Activated CD8-positive, alpha-beta memory T cell treated with anti-CD3 and anti-CD28 coated beads for 1 hour (primary cell): ENCODE measurements at places on chromosomes 11 and 22.
A peak's percentile ranks its signal among the peaks of the same experiment; 100 is the strongest.

DNA sequence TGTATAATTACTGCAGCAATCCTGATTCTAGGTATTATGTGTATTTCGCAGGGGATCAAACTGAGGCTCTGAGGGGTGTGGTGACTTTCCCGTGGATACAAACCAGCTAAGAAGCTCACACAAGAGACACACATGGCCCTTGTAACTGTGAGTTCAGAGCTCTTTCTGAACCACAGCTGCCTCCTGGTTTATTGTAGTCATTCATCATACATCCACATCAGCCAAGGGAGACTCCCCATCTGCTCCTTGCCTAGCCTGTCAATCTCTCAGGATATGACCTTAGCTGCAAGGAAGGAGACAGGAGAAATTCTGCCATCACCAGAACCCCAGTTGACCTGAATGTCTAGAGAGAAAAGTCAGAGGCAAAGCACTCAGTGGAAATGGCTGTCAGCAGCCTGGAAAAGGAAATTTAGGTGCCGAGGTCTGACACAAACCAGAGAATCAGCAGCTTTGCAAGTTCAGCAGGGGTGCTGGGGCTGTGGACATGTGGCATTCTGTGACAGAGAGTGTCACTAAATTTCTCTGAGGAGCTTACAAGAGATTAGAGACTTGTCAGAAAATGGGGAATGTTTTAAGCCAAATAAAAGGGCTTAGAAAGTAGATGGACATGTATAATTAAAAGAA is 209.5 kb downstream of the AASDHPPT start:
- DNase-seq: no peak

DNA sequence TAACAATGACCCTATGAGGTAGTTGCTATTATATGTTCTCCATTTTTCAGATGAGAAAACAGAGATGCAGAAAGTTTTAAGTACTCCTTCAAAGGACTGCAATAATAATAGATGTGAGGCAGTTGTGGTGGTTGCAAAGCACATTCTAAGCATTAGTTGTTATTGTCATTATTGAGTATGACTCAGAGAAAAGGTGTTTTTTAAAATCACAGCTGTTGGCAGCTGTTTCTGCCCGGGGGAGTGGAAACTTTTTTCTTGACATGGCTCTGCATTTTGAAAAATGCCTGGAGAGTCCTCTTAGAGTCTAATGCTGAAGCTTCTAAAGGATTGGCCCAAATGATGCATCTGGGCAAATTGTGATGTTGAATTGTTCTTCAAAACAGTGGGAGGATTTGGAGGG is 244.5 kb upstream of the MPPED2 start:
- DNase-seq: no peak

DNA sequence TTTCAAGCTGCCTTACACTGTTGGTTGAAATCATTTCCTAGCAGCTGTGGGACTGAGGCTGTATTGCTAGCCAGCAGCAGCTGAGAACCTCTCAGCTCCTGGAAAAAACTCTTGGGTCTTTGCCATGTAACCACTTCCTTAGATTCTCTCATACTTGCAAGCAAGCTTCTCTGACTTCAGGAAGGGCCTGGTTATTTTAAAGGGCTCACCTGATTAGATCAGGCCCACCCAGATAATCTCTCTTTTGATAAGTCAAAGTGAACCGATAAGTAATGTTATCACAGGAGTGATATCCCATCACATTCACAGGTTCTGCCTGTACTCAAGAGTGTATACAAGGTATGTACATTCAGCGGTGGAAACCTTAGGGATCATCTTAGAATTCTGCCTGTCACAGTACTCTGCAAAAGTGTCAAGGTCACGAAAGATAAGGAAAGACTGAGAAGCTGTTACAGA is 7.4 kb upstream of the CLPB start:
- DNase-seq: no peak

DNA sequence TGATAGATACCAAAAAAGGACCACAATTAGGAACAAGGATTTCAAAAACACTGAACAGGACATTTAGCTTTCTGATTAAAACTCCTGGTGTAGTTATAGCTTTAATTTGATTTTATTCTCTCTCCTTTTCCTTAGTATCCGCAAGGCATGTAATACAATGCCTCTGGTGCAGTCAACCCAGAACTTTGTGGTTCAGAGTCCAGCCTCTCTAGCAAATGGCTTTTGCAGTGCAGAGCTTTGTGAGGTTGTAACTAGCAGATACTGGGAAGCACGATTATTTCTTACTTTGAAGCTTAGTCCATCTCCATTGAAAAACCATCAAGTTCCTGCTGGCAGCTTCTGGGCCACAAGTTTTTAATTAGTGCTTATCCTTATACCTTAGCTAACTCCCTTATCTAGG is 79.8 kb downstream of the GRIA4 start:
- DNase-seq: no peak

DNA sequence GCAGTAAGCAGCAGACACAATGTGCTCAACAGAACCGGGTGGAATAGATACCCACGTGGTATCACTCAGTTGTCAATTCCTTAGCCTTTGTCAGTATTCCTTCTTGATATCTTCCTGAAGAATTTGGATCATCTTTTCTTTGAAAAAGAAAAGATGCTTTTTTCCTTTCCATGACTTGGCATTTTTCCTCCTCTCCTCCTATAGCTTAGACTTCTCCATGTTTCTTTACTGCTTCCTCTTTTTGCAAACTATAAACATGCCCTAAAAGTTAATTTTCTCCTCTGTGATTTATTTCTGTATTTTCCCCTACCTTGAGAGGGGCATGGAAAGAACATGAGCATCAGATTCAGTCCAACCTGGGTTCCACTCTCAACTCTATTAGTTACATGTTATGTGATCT is 11.7 kb downstream of the CBLIF start:
- DNase-seq: no peak

DNA sequence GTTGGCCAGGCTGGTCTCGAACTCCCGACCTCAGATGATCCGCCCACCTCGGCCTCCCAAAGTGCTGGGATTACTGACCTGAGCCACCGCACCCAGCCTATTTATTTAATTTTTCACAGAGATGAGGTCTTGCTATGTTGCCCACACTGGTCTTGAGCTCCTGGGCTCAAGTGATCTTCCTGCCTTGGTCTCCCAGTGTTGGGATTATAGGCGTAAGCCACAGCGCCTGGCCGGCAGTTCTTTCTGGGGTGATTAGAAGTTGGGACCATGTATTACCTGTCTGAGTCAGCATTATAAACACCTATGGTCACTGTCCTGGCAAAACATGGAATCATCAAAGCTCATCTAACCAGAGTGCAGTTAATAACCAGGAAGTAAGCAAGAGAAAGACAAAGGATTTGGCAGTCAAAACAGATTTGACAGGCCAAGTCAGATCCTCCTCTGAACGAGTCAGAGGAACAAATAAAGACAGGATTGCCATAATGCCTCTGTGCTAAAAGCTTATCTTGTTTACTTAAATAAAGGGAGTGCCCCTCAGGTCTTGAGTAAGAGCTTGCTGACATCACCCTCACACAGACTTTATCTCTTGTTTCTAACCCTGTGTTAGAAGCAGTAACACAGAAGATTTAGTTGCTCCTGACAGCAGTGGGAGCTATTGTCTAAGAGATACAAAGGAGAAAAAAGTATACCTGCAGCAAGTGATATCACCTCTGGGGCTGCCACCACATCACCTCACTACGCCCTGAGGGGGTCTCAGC is 3.7 kb downstream of the SERPIND1 start:
- DNase-seq: no peak

GRCh38 chr11:5004424-5005274 is 10.0 kb downstream of the OR51L1 start:
- DNase-seq: no peak

DNA sequence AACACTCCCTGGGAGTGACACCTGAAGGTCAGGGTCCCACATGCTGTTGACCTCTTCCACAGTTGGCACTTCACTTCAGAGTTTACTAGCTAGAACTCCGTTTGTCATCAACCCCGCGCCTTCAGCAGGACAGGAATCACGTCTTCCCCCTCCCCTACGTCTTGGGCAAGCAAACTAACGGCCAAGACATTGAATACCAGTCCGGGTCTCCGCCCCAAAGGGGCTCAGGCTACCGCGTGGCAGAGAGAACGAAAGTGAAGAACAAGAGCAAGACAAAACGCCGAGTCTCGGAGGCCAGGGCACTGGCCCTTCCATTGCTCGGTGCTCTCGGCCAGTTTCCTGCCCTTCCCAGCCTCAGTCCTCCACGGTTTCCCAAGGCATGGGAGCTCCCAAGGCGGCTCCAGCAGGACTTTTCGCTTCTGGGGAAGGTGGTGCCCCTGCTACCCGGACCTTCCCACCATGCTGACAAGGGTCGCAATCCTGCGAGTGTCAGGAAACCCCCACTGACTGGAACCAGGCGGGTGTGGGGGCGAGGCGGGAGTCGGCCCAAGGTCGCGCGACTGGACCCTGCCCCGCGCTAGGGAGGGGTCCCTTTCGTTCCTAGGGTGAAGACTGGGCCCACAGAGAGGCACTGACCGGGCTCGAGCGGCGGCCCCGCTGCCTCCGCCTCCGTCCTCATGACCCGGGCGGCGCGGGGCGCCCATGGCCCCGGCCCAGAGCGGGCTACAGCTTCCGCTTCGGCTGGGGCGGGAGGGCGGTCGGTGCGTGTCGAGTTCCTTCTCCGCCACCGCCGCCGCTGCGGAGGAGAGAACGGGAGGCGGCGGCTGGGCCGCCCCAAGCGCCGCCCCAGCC is at the start of gene GUCD1:
Gene GUCD1, minus strand, starts transcription at position 826 of the 852 bp plus-strand sequence. Its CDS starts 147 bp downstream, at position 679.
- DNase-seq: peak; percentile 8

DNA sequence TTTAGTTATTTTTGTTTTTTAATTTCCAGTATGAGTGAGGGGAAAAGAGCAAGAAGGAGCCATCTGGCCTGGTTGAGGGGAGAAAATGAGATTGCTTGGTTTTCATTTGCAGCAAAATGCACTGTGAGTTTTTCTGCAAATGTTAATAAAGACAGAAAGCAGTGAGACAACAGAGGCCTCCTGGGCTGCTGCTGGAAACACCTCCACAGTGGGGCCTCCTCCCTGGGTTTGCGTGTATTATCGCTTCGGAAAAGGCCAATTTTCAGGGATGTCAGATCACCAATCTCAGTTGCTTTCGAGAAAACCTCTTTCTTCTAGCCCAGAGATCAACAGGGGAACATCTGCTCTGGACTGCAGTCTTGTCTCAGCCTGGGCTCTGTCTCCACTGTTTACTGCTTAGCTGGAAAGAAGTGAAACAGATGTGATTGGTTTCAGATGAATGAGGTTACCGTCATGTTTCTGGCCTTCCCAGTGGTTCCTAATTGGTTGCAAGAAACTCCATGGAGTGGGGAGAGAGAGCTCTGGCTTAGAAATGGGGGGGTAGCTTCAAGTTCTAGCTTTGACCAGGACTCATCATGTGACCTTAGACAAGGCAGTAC is 17.3 kb downstream of the TSPAN18 start:
- no peak for DNase-seq

- DNase-seq: no peak
These were observed 92.6 kb downstream of the PKNOX2 start for GRCh38 chr11:125257190-125257579.

DNA sequence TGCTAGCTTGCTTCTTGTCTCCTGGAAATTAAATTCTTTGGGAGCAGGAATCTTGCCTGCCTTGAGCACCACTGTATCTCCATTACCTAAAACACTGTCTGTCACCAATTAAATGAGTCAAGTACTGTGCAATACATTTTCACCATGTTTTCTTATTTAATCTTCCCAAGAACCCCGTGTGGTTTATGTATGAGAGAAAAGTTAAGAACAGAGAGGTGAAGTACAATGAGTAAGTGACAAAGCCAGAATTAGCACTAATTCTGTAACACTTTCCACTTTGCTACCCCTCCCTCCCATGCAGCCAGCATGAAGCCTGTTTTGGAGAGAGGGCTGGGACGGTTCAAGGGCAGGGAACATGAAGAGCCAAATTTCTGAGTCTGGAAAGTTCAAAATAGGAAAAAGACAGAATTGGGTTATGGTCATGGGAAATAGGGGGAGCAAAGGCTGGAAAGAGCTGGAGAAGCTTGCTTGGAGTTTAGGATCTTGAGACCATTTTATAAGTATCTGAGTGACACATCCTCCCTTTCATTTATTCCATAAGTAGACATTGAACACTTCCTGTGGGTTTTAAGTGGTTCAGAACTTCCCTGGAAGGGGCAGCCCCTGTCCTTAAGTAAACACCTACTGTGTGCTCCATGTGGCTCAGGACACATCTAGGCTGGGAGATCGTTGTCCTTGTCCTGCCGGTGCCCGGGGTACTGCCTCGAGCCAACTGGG is 60.5 kb upstream of the CHST1 start:
- DNase-seq: no peak

- no peak for DNase-seq
These were observed 25.2 kb downstream of the FAM76B start for GRCh38 chr11:95764267-95764898.

DNA sequence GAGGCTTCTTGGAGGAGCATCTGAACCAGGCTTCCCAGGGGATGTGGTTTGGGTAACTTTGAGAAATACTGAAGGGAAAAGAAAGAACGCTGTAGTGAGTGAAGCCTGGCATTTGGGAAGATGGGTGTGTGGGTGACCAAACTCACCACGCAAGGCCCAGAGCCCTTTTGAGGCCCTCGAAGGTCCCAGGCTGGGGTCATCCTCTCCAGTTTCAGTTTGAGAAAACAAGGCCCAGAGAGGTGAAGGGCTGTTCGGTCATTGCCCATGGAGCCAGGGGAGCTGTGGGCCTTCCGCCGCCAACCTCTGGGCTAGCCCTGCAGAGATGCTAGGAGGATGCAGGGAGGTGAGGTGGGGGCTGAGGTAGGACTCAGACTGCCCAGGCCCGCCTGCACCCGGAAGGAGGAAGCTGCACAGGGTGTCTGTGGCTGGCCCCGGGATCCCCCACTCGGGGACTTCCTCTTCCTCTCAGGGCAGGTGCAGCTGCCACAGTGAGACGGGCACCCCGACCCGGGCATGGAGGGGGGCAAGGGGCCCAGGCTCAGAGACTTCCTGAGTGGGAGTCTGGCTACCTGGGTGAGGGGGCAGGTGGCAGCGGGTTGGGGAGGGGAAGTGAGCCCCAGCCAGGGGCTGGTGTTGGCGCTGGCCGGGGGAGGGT is at the start of gene CCDC88B:
Gene CCDC88B, plus strand, starts transcription at position 451 of the 655 bp plus-strand sequence. Its CDS starts 63 bp downstream, at position 514.
- DNase-seq: peak; percentile 75

DNA sequence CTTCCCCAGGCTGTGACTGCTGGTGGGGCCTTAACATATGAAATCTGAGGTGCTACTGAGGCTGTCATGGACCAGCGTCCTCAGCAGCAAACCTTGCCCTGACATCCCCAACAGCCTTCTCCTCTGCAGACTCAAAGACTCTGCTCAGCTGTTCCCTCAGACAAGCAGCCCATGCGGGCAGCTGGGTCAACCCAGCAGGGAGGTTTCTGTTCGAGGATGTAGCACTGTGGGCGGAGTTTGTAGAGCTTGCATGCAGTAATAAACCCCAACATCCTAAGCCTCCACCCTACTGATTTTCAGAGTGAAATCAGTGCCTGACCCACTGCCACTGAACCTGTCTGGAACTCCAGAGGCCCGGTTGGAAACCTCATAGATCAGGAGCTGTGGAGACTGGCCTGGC is 88.8 kb upstream of the XKR3 start:
- no peak for DNase-seq
